Stimulated activated naive CD8-positive, alpha-beta T cell treated with anti-CD3 and anti-CD28 coated beads, Interleukin-15, Interleukin-2, amounts not matched to agents 100 U/mL and 50 U/mL, for 24 hours (primary cell): ENCODE measurements at places on chromosomes 2 and 18.

GRCh38 chr2:217714287-217714751, 288.5 kb downstream of the TNS1 start:
- DNase-seq: no peak

DNA sequence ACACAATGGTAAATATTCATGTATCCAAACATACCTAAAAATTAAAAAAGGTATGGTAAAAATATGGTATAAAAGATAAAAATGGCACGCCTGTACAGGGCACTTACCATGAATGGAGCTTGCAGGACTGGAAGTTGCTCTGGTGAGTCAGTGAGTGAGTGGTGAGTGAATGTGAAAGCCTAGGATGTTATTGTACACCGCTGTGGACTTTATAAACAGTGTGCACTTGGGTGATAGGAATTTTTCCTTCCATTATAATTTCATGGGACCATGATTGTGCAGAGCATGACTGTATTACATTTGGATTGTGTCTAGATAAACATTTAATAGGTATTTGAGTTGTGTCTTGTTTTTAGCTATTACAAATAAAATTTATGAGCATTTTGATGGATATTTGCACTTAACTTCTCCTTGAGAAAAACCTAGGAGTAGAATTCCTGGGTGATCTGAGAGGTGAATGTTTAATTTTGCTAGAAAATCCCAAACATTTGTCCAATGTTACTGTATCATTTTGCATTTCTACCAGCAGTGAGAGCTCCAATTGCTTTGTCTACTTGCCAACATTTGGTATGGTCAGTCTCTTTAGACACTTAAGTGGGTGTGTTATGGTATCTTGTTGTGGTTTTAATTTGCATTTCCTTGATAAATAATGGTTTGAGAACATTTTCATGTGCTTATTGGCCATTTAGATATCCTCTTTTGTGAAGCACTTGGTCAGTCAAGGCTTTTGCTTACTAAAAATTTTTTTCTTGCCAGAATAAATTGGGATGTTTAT, 81.7 kb downstream of the BCL2L11 start:
- no peak for DNase-seq

- DNase-seq: no peak
Measured at GRCh38 chr2:2788076-2788475, 457.0 kb upstream of the MYT1L start.

GRCh38 chr2:119230219-119231185, 6.9 kb downstream of the STEAP3 start:
- DNase-seq: no peak

- no peak for DNase-seq
Measured at GRCh38 chr2:46435796-46436360, 43.5 kb upstream of the TMEM247 start.

DNA sequence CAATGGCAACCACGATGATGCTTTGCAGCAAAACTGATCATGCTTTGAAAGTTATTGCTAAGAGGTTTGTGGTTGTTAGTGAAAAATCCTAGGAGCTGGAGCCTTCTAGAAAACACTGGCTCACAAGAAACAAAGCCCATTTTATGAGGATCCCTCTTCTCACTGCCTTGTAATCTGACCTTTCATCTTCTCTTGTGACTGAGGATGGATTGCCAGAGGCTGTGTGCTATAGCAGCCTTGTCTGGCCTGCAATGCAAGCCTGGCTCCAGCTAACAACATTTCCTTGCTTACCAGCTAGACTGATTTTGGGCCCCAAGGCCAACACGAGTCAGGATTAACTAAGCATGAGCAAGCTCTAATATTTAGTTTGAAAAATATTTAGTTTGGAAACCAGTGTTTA, 13.1 kb downstream of the PIEZO2 start:
- no peak for DNase-seq

GRCh38 chr2:135851858-135852257, 14.9 kb upstream of the LCT start:
- DNase-seq: no peak

- DNase-seq: peak; percentile 80
Measured at GRCh38 chr2:86785456-86785855, 5.3 kb downstream of the CD8A start.

- DNase-seq: peak; percentile 89
Measured at GRCh38 chr18:63317982-63318888, 1.3 kb downstream of the BCL2 start.

DNA sequence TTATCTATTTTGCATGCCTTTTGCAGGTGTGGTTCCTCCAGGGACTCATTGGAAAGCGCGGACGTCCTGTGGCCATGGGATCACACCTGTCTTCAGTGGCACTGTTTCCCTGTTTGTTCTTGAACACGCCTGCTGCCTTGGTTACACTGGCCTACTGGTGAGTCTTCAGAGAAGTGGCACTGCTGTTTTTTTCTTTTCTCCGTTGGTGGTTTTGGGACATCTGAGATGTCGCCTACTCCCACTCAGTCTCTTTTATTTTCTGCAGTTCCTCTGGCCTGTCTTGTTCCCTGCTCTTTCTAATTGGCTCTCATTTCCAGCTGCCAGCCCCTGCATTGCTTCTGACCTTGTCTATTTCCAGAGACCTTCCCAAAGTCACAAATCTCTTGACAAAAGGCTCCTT, 35.7 kb upstream of the POU3F3 start:
- DNase-seq: no peak

- DNase-seq: no peak
Measured at GRCh38 chr2:66301022-66301766, 133.7 kb upstream of the MEIS1 start.

GRCh38 chr2:232744963-232745362, 31.4 kb downstream of the KCNJ13 start:
- DNase-seq: no peak

DNA sequence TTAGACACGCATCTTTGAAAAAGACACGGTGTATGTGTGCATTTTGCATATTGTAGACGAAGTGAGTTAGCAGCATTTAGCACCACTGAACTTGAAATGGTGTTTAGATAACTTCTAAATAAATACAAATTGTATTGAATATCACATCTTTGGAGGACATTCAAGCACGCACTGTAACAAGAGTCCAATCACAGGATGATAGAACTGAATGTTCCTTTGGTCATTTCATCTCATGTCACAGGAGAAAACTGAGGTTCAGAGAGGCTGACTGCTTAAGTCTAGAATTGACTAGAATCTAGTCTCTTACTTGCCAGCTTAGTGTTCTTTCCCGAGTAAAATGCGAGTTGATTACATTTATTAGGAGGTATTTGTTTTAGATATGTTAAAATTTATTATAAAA, 119.2 kb upstream of the CCDC195 start:
- no peak for DNase-seq

DNA sequence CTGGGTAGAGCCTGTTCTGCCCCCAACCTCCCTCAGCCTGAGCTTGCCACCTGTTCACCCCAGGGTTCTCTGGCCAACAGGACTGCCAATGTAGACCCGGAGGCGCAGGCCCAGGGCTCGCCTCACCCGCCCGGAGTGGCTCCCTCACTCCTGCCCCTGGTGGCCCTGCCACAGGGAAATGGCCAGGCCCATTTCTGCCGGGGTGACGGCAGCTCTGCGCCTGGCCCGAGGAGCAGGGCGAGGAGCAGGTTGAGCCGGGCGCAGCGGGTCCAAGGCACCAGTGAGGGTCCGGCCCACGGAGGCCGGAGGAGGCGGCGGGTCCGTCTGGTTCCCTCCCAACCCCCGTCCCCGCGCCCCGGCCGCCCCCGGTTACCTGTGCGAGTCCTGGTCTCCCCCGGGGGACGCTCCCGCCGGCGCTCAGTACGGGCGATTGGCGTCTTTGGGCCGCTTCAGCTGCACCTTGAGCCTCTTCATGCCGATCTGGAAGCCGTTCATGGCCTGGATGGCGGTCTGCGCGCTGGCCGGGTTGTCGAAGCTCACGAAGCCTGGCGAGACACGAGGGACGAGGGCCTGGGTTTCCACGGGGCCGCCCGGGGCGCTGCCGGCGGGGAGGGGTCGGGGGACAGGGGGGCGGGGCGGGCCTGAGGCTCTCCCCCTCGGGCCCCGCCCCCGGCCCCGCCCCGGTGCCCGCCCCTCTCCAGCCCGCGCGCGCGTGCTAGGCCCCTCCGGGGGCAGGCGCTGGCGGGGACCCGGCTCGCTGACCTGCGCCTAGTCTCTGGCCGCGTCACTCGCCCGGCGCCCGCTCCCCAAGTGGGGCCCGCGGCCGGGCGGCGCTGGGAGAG, 312.0 kb downstream of the CELF4 start:
- DNase-seq: peak; percentile 6

DNA sequence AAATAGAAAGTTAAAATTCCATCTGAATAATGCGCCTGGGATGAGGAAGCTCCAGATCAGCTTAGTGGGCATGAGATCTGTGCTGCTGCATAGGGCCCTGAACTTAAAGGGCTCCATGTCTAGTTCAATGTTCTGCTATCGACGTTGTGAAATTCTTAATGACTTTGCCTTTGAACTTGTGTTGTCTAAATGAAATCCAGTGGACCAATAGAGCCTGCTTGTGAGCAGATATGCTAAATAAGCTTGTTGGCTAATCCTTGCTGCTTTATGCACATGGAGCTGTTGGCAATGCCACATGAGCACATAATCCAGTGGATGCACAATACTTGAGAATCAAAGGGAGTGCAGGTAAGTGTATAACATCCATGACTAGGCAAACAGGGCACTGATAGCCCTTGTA, 228.6 kb downstream of the TNS1 start:
- no peak for DNase-seq

DNA sequence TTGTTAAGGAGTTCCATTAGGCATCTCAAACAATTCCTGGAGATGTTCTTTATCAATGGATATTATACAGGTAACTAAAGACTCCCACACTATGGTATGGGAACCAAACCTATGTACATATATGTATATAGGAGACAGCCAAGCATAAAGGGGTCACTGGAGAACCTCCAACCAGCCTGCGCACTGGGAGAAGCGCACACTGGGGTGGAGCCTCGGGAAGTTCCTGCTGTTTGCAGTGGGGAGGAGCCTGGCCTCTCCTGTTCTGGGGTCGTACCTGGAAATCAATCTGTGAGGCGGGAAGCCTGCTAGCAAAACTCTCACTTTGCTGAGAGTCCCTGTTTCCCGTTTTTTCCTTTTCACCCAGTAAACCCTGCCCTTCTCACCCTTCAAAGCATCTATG, 83.1 kb upstream of the CREB1 start:
- DNase-seq: no peak

GRCh38 chr2:126510356-126510755, 145.6 kb upstream of the GYPC start:
- DNase-seq: no peak

GRCh38 chr18:22558945-22559385, 141.2 kb upstream of the CTAGE1 start:
- no peak for DNase-seq

- no peak for DNase-seq
Measured at GRCh38 chr2:139123795-139124194, 343.6 kb upstream of the NXPH2 start.

DNA sequence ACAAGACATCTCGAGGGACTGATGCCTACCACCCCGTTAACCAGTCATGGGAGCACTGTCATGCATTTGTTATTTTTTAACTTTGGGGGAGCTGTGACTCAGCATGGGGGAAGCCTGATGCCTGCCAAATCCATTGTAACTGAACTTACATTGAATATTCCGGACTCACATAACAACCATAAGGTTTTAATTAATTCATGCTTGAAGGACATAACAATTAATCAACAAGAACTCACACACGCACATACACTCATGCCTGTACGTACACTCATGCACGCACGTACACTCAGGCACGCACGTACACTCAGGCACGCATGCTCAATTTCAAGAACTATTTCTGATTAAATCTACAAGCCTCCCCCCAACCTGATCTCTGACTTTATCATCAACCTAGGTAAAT, 1639.1 kb downstream of the SUCLG1 start:
- DNase-seq: no peak

DNA sequence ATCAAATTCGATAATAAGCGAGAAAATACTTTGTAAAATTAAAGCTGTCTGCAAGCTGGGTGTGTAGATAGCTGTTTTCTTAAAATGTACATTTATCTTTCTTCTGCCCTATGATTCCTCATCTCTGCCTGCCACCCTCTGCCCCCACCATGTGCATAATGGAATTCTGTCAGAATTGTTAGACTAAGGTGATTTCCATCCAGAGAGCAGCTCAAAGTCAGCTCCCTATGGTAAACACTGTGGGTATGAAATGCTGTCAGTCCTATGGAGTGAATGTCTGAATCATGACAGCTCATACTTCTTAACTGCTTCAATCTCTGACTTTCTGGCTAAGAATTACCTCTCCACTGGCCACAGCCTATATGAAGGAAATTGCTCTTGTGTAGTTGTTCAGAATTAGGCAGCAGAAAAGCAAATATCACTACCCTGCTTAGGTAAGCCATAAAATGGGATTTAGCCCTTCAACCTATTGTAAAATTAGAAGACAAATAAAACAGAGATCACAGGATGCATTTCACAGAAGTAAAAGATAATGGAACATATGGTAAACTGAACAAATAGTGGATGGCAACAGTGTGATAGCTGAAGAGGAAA, 137.7 kb downstream of the CD8B2 start:
- no peak for DNase-seq

- DNase-seq: no peak
Measured at GRCh38 chr2:59440491-59440890, 1113.0 kb downstream of the BCL11A start.

DNA sequence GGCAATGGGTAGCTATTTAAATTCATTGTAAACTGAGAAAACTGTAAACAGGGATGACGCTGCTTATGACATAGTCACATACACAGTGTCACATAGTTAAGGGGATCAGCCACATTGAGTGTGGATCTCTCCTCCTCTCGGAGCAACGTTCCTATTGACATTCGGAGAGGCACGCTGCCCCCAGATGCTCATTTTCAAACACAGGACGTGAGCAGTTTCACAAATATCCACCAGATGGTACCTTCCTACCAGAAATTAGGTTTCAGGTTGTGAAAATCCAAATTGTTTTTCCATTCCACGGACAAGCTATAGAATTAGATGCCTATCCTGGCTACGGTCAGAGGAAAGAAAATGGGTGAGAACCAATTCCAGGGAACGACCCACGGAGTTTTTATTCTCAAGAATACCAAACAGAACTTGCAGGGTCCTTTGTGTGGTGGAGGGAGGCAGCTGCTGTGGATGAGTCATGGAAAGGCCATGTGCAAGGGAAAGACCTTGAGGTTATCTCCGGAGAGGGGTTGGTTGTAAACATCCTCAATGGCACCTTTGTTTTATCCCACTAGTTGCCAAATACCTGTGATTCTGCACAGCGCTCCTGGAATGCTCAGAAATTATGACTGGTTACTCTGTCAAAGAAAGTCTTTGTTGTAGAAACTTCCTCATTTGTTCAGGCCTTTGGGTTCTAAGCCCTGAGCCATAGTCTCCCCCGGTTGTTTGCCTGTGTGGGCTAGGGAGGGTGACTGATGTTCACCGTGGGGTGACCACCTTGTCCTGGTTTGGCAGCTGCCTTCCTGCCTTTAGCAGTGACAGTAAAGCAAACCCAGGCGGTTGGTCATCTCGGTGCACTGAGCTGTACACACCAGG, 88.0 kb downstream of the ACTR3 start:
- no peak for DNase-seq

GRCh38 chr2:7919510-7919909, 762.3 kb upstream of the ID2 start:
- DNase-seq: no peak
